ENCODE measurements at places on chromosomes 2 and 18. TPM values are rescaled to one million over a fixed set of nuclear protein-coding genes. Genes with fewer than 3 reads are reported as not detected.
A peak's percentile ranks its signal among the peaks of the same experiment; 100 is the strongest.

DNA sequence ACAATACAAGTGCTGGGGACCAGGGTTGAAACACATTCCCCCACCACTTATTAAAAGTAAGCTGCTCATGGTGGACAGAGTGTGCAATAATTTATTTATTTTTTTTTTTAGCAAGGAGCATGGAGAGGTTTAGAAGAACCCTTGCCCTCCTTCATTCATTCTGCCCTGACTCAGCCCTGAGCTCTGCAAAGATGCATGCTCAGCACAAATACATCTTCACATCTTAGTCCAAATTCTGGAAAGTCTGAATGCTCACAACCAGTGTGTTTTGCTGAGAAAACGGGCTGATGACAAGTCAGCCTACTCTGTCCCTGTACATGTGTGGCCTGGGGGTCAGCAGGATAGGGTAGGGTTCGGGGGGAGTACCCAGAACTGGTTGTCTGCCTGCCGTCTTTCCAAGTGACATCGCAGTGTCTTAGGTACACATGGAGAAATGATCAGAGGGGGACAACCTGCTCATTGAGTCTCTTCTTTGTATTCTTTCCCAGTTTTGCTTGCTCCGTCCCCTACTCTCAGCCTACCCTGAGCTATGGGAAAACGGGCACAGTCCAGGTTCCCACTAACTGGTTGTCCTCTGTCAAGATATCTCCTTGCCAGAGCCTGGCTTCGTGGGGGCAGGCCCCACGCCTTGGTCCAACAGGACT lies 76.4 kb downstream of the ADD2 start:
- DNase-seq, result no peak

ANKRD23 gene
- polyA plus RNA-seq, result 0.81 TPM

TEX44 gene
- polyA plus RNA-seq, result not detected

GRCh38 chr2:213868526-213868925 lies 542.3 kb upstream of the VWC2L start:
- no peak for DNase-seq

DNA sequence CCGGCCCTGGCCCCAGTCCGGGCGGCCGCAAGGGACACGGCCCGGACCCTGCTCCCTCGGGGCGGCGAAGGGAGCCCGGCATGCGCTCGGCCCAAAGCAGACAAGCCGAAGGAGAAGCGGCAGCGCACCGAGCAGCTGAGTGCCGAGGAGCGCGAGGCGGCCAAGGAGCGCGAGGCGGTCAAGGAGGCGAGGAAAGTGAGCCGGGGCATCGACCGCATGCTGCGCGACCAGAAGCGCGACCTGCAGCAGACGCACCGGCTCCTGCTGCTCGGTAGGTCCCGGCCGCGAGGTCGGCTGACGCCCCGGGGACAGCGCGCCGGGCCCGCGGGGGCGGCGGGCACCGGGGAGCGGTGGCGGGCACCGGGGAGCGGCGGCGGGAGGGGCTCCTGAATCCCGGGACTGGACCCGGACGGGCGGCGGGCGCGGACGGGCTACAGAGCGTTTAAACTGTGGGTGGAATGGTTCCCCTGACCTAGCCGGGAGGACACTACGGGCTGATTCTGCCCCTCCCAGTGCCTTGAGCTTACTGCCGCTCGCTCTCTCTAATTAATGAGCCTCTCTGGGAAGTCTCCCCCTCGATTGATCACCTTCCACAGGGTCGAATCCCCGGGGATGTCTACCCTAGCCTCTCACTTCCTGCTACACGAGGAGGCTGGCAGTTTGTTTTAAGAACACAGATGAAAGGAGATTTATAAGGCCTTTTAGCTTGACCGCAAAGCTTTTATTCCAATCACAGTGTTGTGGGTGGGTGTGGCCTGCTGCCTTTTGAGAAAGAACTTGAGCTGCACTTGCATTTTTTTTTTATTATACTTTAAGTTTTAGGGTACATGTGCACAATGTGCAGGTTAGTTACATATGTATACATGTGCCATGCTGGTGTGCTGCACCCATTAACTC lies 853 bp downstream of the GNAL start:
- no peak for DNase-seq

SCRN3 gene
- 16.7 TPM for polyA plus RNA-seq

GRCh38 chr2:118773826-118774225 lies 73.6 kb downstream of the EN1 start:
- no peak for DNase-seq

GRCh38 chr2:75424936-75425619 lies 135.7 kb downstream of the EVA1A start:
- no peak for DNase-seq

GRCh38 chr2:221527776-221528309 lies 44.3 kb downstream of the EPHA4 start:
- no peak for DNase-seq

- peak; percentile 78 for DNase-seq
Observed at GRCh38 chr18:60053747-60054304, 154.0 kb downstream of the PMAIP1 start.

- no peak for DNase-seq
Observed at GRCh38 chr2:232919141-232919540, 49.1 kb downstream of the SNORC start.

GRCh38 chr18:56314396-56314795 lies 324.0 kb downstream of the TXNL1 start:
- no peak for DNase-seq

DNA sequence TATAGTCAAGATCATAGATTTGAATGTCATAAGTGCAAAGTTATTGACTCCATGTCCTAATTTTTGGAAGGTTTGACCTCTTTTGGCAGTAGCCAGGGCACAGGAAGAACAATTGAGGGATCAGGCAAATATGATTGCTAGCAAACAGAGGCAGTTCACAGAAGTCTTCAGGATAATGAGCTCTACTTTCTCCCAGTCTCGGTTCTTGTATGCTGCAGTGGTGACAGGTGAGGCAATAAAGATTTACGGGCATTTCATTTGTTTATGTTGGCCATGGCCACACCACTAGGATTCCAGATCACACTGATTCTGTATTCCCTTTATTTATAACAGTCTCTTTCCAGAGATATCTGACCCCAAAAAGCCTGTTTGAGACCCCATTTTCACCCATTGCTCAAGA lies 137.5 kb downstream of the UBR3 start:
- no peak for DNase-seq

GRCh38 chr18:23257686-23258565 lies 122.6 kb downstream of the CABLES1 start:
- DNase-seq, result no peak
